ENCODE measurements at places on chromosomes 1 and 21. TPM values are rescaled to one million over a fixed set of nuclear protein-coding genes. Genes with fewer than 3 reads are reported as not detected.

The PIGC gene
- 26.5 TPM for total RNA-seq

The EPHX1 gene
- 288 TPM for total RNA-seq

The CDA gene
- 41.9 TPM for total RNA-seq

The TFAP2E gene
- 0.72 TPM for total RNA-seq

The PRR9 gene
- not detected for total RNA-seq

The WNT4 gene
- 0.83 TPM for total RNA-seq

The NPR1 gene
- total RNA-seq = 0.53 TPM

The KRTAP12-2 gene
- not detected for total RNA-seq

The PRAMEF14 gene
- total RNA-seq = not detected

DNA sequence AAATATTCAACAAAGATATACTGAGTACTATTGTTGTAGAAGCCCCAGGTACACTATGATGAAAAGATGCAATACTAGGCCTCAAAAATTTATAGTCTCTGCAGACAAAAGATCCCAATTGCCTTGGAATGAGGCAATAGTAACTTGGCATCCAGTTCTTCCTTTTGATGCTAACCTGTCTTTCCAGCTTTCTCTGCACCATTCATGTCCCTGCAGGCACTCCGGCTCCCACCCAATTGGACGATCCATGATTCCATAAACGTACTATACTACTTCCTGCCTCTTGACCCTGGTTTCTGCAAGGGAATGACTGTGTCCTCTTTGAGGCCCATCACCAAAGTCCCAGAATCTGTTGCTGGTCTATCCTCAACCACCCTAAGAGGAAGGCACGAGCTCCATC, 8.0 kb upstream of the TAGLN2 start:
- peaks cover 26% of the 10 kb centered on the region for H3K4me1 ChIP-seq
- H3K4me3 ChIP-seq = no peak overlapping the region
- no peaks in the 10 kb centered on the region for H3K36me3 ChIP-seq
- DNase-seq = no peak
- no peaks in the 10 kb centered on the region for H3K27me3 ChIP-seq

- DNase-seq = no peak
- H3K27me3 ChIP-seq = no peaks in the 10 kb centered on the region
- no peaks in the 10 kb centered on the region for H3K36me3 ChIP-seq
- 0 out of 2 replicates have a peak, but pooled peaks cover 4% of the 10 kb centered on the region for H3K4me1 ChIP-seq
- H3K27ac ChIP-seq = no peak overlapping the region
Observed at GRCh38 chr1:27350663-27351540, 9.1 kb downstream of the SYTL1 start.

GRCh38 chr1:43442756-43443155, 11.0 kb downstream of the HYI start:
- H3K27ac ChIP-seq = no peak overlapping the region
- no peak overlapping the region for H3K4me3 ChIP-seq
- no peaks in the 10 kb centered on the region for H3K27me3 ChIP-seq
- no peak for DNase-seq
- no peaks in the 10 kb centered on the region for H3K4me1 ChIP-seq

DNA sequence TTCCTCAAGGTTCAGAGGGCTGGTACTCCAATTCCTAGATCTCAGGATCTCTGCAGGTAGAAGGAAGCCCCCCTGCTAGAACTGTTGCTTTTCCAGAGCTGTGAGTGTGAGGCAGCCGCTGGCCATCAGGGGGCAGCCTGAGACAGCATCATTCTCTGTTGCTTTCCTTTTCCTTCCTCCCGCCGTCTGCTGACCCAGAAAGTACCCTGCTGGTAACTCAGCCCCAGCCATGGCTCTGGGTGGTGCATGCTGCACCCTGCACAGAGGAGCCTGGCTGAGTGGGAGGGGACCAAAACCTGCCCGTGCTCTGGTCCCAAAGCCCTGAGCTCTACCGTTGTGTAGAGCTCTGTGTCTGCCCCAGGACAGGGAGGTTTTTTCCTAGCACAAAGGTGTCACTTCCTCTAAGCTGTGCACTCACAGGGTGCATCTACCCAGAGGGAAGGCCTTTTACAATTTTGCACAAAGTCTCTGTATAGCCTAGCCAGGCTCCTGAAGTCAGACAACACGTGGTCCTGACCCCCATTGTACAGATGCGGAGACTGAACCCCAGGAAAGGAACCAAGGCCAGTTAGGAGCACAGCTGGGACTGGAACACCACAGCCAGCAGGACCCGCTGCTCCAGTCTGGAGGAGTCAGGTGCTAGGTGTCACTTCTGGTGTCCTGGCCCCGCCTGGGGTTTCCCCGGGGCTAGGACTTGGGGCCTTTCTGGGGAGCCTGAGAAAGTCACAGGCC, 5.6 kb upstream of the FAM131C start:
- H3K36me3 ChIP-seq = no peaks in the 10 kb centered on the region
- peak; percentile 82 for DNase-seq
- H3K4me3 ChIP-seq = no peak overlapping the region
- peak overlapping the region; percentile 20 for H3K27ac ChIP-seq
- no peaks in the 10 kb centered on the region for H3K27me3 ChIP-seq

GRCh38 chr1:20834780-20835179, 47.7 kb upstream of the HP1BP3 start:
- no peak for DNase-seq
- no peaks in the 10 kb centered on the region for H3K36me3 ChIP-seq
- no peak overlapping the region for H3K27ac ChIP-seq
- H3K4me1 ChIP-seq = no peaks in the 10 kb centered on the region
- H3K4me3 ChIP-seq = no peak overlapping the region
